ENCODE measurements at places on chromosomes 12 and 14.

DNA sequence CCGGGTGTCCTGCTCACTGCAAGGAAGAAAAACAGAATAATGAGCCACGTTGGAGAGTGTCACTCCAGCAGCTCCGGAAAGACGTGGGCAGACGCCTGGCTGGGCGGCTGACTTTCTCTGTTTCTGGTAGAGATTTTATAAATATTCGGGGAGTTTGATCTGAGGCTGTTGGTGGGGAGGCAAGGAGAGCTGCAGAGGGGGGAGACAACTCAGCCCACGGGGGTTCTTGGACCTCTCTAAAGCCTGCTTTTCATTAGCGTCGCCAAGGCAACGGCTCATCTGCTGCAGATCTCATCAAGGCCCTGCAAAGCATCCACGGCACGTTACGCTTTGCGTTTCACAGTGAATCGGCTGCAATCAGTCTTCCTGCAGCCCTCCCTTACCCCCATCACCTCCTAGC is 207.2 kb downstream of the ZFP36L1 start:
- DNase-seq, result no peak

DNA sequence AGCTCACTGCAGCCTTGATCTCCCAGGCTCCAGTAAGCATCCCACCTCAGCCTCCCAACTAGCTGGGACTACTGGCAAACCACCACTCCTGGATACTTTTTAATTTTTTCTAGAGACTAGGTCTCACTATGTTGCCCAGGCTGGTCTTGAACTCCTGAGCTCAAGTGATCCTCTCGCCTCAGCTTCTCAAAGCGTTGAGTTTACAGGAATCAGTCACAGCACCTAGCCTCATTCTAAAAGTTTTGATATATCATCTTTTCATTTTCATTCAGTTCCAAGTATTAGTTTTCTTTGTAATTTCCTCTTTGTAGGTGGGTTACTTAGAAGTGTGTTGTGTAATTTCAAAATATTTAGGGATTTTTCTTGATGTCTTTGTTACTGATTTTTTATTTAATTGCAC is 9.6 kb downstream of the CBX5 start:
- DNase-seq, result no peak

DNA sequence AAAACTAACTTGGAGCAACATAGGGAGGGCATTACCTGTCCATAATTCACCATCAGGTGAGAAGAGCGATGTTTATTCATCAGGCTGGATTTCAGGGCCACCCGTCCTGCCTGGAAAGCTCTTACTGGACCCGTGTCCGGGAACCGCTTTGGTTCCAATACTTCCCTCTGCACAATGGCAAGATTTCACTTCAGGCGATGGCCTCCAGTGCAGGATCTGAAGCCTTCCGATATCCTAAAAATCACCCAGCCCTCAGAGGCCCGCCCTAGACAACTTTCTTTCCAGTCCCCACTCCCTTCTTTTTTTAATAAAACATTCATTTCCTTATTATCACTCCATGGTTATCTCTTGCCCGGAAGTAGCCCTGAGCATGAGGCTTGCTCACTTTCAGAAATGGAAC is 92.5 kb downstream of the BCL11B start:
- DNase-seq, result no peak

DNA sequence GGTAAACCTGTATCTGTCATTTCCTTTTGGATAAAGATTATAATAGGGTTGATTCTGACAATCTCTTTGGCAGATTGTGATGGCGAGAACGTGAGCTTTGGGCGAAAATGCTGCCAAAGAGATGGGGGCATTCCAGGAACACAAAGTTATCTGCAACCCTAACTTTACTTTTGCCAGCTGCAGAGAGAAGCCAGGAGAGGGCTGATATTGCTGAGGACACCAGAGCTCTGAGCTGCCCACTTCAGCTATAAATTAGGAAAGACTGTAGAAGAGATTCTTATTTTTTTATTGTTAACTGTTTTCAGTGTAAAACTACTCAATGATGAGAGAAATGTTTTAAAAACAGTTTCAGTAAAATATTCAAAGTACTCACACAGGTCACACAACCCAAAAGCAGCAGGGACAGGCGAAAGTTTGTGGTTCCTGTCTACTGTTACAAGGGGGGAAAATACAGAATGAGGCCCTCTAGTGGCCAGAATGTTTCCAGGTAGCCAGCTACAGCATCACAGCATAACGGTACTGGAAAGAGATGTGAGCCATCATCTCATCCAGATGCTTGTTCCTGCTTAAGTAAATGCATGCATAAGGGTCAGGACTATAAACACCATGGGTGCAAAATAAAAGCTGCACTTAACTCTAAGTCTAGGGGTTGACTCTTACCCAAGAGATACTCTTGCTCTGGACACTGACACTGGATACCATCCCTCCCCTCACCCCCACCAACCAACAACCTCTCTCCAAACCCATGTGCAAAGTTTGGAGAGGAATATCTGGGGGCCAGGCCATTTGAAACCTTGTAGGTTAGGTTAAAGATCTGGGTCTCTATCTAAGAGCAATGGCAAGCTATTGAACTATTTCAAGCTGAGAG is 498.4 kb downstream of the RMST start:
- DNase-seq, result no peak

- no peak for DNase-seq
These were observed 6.2 kb upstream of the SYCP3 start for GRCh38 chr12:101745481-101745880.

- no peak for DNase-seq
These were observed 205.0 kb downstream of the SUDS3 start for GRCh38 chr12:118581371-118581770.

- no peak for DNase-seq
These were observed 87.3 kb downstream of the PHLDA1 start for GRCh38 chr12:75944097-75944904.
